Mesenchymal stem cell (in vitro differentiated cells and primary cell): ENCODE measurements at places on chromosomes 13 and 19.

DNA sequence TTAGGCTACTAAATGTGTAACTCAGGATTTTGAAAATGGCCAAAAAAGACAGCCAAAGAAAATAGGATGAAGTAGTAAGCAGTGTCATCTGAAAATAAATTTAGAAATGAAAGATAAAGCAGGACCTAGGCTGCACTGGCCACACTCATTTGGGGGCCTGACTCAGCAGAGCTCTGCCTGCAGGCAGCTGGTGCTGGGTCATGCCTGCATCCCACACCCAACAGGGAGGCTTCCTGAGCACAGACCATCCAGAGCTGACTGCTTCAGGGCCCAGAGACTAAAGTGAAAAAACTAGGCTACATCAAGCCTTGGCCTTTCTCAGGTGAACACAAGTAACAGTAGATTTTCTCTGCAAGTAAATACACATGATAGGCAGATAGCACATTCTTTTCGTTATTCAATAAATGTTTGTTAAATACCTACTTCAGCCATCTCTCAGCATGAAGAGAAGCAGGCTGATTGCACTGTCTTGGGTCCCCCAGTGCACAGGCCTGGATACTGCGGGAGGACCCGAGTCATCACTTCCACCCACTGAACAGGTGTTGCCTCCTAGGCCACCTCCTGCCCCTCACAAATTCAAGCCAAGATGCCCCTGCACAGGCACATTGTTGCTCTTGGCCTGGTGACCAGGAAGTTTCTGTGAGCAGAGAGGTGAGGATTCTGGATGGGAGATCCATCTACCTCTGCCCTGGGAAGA lies 284.0 kb downstream of the OXGR1 start:
- DNase-seq, result no peak

- DNase-seq, result no peak
These were observed 66.9 kb downstream of the C13orf42 start for GRCh38 chr13:51044023-51044665.

DNA sequence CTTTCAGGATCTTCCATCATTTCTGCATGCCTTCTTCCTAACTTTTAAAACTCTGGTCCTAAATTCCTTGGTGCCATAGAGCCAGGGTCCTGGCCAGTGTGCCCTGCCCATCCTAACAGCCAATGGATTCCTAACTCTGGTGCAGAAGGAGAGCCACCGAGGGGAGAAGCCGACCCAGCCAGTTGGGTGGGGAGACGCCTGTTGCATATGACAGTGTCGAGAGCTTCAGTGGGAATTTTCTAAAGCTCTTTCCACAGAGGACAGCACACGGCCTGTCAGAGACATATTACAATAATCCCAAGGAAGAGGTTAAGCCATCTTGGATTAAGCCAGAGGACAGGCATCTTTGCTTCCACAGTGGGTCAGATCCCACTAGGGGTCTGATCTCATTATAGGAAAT lies 180.4 kb downstream of the ZNF536 start:
- DNase-seq, result no peak

DNA sequence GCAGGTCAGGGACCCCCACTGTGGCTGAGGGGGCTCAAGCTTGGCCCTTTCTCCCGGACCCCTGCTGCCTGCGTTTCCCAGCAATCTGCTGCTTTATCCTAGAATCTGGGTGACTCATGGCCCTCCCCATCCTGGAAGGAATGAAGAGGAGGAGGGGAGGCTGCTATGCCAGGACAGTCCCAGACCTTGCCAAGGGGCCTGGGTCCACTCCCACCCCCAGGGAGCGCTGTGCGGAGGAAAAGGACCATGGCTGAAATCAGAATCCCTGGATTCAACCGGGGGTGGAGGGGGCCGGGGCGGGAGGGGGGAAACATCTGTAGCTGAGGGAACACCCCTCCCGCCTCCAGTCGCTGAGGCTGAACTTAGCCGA lies 20.5 kb downstream of the ZNF114 start:
- DNase-seq, result peak; percentile 80

DNA sequence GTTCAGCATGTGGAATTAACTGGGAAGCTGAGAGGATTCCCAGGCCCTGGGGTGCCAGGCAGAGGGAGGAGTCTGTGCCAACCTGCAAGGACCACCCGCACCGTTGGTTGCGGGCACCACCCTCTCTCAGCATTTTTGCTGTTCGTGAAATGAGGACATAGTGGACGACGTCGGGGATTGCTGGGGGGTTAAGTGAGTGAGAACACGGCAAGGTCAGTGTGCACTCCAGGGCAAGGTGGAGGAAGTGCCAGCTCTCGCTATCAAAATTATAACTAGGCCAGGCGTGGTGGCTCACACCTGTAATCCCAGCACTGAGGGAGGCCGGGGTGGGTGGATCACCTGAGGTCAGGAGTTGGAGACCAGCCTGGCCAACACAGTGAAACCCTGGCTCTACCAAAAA lies 2.2 kb downstream of the FXYD3 start:
- no peak for DNase-seq

DNA sequence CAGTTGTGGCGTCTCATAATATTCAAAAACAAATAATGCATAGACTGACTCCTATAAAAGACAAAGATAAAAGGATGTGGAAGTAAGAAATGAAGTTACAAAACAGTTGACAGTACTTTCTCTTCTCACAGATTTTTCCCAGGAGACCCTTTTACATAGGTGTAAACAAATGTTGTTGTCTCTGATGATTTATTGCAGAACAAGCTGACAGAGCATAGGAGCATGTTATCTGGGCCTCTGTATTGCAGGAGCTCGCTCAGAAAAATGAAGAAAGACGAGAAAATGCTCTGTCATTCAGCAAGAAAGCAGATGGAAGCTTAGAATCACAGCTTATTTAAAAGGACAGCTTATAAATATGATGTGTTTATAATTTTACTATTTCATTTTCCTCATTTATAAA lies 353.6 kb upstream of the GPC6 start:
- no peak for DNase-seq

DNA sequence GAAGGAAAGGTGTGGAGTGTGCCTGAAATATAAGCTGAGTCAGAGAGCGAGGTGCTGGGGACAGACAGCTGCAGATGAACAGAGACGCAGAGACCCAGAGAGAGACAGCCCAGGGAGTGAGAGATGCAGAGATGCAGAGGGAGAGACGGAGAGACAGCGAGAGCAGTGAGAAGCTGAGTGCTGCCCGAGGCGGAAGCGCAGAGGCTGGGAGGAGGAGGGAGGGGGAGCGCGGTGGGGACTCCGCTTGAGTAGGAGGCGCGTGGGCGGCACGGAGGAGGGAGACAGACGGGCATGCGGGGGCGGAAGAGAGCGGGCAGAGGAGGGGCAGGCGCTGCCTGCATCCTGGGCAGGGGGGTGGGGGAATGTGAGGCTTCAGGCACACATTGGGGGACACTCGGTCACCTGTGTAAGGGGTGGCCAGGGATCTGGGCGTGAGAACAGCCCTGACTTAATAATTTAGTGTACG lies 25.7 kb downstream of the SLC8A2 start:
- peak; percentile 44 for DNase-seq

GRCh38 chr13:98537740-98538139 lies 39.2 kb downstream of the STK24 start:
- no peak for DNase-seq

DNA sequence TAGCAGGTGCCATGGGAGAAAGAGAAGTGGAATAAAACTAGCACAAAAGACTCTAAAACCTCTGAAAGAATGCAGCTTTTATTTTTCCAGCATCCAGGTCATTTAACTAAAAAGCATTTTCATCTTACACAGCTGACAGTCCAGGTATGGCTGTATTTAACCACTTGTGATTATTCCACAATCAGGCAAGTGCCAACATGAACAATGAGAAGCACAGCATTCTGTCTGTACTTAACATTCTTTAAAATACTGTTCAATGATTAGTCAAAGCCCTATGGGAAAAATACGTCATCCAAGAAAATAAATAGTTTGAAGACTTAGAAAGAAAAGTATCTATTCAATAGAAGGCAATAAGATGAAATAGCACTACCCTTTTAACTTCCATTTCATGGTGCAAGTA lies 246.9 kb downstream of the LIG4 start:
- DNase-seq, result no peak

DNA sequence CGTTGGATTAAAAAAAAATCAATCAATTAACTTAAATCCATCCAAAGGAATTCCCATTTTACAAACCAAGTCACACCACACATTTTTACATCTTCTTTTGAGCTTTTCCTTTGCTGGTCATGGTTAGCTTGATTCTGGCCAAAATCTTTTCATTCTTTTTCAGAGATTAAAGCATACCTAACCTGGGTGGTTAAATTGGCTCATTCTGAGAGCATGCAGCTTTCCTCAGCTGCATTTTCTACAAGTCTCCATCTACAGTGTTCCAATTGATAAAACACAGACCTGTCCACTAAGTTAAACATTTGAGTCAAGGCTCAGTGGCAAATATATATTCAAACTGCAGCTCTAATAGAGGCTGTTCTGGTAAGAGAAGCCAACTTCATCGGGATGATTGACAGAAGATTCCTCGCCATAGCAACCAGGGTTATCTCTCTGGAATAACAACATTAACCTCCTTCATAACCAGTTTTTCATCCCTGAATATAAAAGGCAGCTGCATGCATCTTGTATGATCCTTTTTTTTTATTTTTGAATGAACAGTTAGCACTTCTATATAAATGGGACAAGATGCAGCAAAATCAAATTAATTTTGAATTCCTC lies 106.2 kb downstream of the DNAJC15 start:
- DNase-seq, result no peak

GRCh38 chr13:40190641-40191100 lies 475.8 kb downstream of the FOXO1 start:
- peak; percentile 83 for DNase-seq

GRCh38 chr19:35063940-35064818 lies 22.7 kb downstream of the HPN start:
- peak; percentile 46 for DNase-seq

GRCh38 chr13:76773448-76774094 lies 112.6 kb downstream of the KCTD12 start:
- no peak for DNase-seq

DNA sequence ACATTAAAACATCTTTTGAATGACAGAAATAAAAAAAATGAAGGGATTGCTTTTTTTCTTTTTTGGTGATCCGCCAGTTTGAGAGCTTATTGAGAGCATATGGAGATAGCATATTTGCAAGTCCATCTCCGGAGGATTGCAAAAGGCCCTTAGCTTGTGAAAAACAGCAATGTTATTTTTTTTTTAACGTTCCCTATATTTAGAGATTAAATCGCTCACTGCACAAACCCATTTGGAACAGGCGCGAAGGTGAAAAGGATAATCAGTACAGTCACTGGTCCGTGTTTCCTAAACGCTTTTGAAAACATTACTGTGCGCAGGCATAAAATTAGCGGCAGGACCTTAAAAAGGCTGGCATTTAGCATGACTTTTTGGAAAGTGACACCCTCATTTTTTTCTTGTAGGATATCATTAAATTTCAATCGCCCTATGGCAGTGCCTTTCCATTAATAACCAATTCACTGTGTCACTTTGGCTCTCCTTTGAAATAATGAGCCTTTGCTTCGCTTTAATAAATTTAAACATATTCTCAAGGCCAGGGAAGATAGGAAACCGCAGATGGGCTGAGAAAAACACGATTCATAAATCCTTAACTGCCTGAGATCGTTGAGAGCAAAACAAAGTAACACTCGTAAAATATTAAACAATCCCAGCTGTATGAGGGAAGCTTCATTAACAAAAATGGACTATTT lies 342.2 kb downstream of the DACH1 start:
- no peak for DNase-seq

GRCh38 chr19:5717215-5717935 lies 2.6 kb downstream of the LONP1 start:
- DNase-seq, result no peak

DNA sequence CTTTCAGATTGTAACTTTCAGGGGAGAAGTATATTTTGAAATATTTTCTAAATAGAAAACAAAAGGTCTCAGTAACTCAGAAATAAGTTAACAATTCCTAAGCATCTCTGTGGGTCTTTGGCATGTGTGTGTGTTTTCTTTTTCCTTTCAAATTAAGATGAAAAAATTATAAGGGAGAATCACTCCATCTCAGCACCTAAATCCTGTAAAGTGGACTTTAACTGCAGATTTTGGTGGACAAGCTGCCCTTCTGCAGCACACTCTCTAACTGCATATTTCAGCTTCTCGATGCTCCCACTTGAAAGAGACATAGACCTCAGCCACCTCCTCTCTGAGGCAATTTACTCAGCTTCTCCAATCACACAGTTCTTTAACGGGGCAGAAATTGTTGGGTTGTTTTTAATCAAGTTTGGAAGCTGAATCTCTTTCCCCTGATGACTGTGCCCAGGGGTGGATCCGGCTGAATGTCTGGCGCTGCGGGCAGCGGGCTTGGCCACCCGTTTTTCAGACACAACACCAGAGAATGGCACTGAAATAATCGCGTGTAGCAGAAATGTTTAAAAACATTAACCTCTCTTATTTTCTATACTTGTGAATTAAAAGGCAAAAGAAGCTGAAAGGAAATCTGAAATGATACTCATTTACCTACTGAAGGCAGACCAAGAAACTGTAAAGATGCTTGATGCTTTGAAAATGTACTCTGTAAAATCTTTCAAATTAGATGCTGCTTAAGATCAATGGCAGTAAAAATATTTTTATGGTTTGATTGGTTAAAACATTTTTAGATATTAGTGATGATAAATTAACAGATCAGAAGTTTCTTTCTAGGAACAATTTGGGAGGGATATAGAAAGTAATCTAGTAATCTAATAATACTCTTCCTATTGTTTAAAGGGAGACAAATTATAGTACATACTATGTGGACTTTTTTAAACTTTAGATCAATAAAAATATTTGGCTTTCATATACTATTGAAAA lies 12.4 kb downstream of the ZIC2 start:
- no peak for DNase-seq
